Smooth muscle cell of the brain vasculature (primary cell): ENCODE measurements at places on chromosomes 6 and 20.

GRCh38 chr6:22451962-22452361, 117.4 kb upstream of the HDGFL1 start:
- DNase-seq, result no peak

- DNase-seq, result no peak
Observed at GRCh38 chr6:102026649-102027048, 633.1 kb downstream of the GRIK2 start.

DNA sequence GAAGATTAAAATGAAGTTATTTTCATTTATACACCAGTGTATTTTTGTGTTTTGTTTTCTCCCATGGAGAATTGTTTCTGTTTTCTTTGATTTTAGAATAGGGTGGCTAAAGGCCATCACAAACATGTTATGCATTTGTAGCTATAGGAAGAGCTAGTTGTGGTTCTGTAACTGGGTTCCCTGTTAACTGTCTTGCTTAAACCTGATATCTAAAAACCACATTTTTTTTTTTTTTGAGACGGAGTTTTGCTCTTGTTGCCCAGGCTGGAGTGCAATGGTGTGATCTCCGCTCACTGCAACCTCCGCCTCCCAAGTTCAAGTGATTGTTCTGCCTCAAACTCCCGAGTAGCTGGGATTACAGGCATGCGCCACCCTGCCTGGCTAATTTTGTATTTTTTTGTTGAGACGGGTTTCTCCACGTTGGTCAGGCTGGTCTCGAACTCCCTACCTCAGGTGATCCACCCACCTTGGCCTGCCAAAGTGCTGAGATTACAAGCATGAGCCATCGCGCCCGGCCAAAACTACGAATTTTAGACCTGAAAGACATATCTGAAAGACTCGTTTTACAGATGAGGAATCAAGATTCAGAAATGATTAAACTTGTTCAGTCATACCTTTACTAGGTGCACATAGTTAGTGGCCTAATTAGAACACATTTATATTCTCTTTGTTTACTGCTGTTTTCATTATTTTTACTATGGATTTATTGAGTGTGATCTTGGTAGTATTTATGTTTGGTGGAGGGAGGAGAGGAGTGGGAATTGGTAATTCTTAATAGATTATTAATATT, 18.0 kb downstream of the SCAF8 start:
- no peak for DNase-seq

GRCh38 chr20:55155360-55155759, 680.0 kb downstream of the DOK5 start:
- DNase-seq, result no peak

DNA sequence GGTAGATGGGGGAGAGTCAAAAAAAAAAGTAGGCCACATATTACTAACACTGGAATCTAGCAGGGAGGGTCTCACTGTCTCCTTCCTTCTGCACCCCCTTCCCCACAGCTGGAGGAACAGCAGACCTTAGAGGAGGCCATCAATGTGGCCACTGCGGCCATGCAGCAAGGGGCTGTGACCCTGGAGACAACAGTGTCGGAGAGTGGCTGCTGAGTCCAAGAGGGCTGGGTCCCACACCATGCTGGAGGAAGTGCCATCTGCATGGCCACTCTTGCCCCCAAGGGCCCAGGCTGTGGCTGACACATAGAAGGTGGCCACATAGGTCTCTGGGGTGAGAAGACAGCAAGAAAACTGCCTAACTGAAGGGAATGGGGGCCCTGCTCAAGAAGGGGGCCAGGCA, 2.6 kb upstream of the DEF6 start:
- DNase-seq, result no peak

DNA sequence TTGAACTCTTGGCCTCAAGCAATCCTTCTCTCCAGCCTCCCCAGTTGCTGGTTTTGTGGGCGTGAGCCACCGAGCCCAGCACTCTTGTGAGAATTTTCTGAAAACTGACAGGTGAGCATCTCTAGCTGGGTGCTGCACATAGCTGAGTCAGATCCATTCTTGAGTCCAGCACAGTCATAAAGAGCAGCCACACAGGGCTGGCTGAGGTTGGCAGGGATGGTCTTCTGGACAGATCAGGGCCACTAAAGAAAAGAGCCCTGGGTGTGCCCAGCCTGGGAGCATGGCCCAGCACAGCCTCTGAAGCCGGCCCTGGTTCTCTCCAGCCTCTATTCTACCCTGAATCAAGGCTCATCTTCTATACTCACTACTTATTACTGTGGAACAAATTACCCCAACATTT, 11.5 kb downstream of the DLGAP4 start:
- no peak for DNase-seq

GRCh38 chr20:3794701-3795420, 1.2 kb upstream of the CDC25B start:
- no peak for DNase-seq

DNA sequence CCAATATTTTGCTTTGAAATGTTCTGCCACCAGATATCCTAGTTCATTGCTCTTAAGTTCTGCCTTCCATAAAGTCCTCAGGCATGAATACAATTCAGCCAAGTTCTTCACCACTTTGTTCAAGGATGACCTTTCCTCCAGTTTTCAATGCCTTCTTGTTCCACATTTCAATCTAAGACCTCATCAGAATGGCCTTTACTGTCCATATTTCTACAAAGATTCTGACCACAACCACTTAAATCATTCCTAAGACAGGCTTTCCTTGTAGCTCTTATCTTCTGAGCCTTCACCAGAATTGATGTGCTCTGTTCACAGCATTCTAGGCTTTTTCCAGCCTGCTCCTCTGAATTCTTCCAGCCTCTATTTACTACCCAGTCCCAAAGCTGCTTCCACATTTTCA, 319.0 kb downstream of the HACE1 start:
- no peak for DNase-seq

GRCh38 chr6:2950713-2951112, 20.7 kb downstream of the SERPINB6 start:
- DNase-seq, result no peak

GRCh38 chr6:68008445-68008844, 626.6 kb upstream of the ADGRB3 start:
- DNase-seq, result no peak

DNA sequence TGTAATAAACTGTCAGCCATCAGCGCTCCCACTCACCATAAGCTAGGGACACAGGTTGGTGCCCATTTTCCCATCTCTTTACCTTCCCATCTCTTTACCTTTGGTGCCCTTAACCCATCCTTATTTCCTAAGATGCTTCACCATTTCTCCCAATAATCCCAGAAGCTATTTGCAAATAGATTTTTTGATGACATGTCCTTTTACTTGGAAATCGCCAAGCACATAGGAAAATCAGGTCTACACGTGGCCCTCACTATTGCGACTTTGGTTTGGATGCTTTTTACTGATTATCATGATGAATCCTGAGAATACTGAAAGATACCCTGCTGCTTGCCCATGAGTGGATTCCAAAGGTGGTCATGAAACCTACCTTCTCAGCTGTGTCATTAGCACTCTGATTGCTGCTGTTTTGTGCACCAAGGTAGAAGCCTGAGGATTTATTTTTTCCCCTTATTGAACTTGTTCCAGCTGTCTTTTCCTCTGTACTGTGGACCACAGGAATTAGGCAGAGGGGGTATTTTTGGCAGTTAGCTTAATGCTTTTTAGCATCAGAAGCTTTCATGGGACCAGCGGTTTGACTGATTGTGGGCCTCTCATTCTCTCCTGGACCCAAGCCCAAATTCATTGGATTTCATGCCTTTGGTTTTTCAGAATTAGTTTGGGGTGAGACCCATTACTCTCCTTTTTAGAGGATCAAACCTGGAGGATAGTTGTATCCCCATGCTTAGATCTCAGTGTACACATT, 229.6 kb upstream of the RIN2 start:
- no peak for DNase-seq

- peak; percentile 39 for DNase-seq
Observed at GRCh38 chr6:23446469-23446967, 679.5 kb upstream of the NRSN1 start.

DNA sequence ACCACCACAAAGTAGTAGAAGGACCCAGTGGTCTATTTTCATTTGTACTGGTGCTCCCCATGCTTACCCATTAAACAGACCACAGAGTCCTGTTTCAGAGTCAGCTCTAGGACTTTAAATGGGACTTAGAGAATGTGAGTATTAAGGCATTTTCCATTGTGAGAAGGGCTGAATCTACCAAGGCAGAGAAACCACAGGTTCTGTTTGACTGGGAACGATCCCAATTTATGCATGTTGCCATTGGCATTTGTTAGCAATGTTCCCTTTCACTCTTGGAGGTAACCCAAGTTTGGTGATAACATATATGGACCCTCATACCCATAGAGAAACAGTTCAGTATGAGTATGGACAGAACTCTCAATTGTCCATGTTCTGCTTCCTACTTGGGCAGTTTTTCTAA, 672.8 kb downstream of the KIF16B start:
- no peak for DNase-seq

- no peak for DNase-seq
Observed at GRCh38 chr20:4811661-4812181, 90.0 kb downstream of the PRND start.

DNA sequence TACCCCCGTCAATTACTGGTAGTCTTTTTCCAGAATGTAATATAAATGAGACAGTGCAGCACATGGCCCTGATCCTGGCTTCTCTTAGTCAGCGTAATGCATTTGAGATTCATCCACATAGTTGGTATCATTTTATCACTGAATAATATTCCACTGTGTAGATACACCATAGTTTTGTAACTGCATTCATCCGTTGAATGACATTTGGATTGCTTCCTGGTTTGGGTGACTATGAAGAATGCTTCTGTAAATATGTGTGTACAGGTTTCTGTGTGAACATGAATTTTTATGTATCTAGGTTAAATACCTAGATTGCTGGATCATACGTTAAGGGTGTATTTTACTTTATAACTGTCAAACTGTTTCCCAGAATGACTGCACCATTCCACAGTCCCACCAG, 62.6 kb upstream of the STMND1 start:
- no peak for DNase-seq

DNA sequence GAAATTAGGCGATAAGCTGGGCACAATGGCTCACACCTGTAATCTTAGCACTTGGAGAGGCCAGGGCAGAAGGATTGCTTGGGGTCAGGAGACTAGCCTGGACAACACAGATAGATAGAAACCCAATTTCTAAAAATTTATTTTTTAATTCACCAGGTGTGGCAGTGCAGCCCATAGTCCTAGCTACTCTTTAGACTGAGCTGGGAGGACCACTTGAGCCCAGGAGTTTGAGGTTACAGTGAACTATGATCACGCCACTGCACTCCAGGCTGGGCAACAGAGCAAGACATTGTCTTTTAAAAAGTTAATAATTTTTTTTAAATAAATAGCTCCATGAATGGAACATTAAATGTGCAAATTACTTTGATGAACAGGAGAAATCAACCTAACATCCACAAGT, 8.2 kb downstream of the ZNF318 start:
- no peak for DNase-seq

- DNase-seq, result no peak
Observed at GRCh38 chr20:775679-776135, 7.4 kb upstream of the SLC52A3 start.

DNA sequence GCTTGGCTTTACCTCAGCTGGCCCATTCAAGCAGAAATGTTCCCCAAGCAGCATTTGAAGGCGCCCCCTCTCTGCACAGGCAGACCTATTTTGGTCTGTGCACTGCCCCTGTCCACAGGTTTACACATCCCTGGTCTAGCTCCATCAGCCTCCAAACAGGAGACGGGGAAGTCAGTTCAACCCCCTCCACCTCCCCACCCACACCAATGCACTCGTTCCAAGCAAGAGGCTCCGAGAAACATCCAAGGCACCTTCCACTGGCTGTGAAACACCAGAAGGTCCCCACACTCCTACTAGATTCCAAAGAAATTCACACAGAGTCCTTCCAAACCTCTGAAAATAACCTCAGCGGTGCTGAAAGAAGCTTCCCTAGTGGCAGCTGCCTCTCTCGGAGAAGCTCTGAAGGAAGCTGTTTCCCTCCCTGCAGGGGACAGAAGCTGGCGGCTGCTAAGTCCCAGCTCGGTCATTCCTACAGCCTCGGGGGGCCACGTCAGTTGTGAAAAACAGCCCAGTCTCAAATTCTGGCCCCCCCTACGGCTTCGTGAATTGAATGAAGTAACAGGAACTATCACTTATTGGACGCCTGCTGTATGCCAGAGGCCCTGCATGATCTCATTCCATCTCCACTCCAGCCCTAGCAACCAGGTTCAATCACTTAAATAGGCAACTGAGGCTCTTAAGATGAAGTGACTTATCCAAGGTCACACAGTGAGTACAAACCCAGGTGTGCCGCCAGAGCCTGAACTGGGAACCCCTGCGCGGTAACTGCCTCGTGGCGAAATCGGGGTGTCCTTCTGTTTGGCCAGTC, 815 bp downstream of the SPATA2 start:
- DNase-seq, result no peak

DNA sequence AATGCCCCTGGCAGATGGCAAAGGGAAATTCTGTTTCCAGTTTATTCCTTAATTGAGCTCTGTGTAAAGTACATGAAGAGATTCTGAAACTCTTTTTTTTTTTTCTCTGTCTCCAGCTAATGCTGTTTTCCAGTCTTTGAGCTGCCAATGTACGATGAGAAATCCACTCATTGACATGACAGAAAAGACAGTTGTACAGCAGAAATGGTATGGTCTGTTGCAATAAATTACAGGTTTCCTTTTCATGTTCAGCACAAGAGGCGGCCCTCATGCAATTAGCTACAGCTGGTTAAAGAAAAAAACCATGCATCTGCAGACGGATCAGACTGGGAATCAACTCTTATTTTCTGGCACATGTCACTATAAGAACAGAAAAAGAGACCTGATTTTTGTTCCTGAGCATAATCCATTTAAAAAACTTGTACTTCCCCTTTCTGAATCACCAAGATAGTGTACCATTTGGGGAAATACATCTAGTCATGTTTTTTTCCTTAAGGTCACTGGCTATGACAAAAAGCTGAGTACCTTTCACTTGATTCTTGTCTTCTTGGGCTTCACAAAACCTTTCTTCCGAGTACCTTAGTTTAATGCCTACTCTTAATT, 289.8 kb upstream of the PREP start:
- no peak for DNase-seq

- peak; percentile 24 for DNase-seq
Observed at GRCh38 chr6:133184798-133185372, 56.3 kb upstream of the EYA4 start.

DNA sequence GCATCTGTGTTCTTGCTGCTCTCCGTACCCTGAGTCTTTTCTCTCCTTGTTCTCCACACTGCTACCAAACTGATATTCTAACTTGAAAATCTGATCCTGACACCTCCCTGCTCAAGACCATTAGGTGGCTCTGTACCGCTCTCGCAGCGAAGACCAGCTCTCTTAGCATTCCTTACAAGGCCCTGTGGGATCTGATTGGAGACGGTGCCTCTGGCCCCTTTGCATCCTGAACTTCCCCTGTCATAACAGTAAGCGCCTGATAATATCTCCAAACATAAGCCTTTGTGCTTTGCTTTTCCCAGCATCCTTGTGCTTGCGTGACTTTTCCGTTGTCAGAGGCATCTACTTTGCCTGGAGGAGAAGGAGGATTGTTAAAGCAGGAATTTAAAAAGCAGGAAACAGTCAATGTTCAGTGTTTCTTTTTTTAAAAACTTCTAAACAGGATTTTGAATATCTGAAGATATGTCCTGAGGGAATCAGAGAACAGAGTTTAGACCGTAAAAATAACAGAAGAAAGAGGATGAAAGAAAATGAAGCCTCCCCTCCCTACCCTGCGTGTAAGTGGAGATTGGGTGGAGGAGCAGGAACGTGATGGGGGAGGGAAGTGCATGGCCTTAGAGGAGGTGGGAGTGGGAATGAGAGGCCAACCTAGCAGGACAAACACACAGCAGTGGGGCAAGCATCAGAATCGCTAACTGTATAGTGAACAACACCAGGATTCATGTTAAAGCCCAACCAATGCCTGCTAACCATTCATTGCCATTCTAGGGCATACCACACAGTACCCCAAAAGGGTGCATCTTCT, 89.2 kb upstream of the STMND1 start:
- no peak for DNase-seq
